ENCODE measurements at places on chromosomes 5 and 9.

- DNase-seq = no peak
Measured at GRCh38 chr5:168104811-168105481, 186.5 kb upstream of the WWC1 start.

- DNase-seq = no peak
Measured at GRCh38 chr9:19470981-19471650, 62.3 kb downstream of the ACER2 start.

DNA sequence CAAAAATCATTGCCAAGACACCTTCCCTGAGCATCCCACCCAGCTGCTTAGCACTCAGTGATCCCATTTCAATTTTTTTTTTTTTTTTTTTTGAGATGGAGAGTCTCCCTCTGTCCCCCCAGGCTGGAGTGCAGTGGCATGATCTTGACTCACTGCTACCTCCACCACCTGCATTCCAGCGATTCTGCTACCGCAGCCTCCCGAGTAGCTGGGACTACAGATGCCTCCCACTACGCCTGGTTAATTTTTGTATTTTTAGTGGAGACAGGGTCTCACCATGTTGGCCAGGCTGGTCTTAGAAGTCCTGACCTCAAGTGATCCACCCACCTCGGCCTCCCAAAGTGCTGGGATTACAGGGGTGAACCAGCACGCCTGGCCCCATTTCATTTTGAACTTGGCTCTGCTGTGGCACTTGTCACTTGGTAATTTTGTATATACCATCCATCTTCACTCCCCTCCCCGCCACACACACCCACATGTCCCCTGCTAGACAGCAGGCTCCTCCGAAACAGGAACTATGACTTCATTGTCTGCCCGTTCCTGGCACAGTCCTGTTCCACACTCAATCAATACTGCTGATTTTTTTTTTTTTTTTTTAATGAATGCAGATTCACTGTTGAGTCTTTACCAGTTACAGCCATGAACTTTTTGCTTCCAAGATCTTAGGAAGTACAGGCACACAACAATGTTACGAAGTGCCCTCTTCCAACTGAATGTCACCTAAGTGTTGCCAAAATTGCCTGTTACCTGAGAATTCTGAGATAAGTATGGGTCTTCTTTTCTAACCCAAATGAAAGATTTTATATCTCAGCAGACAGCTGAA lies 17.3 kb upstream of the ZBTB34 start:
- DNase-seq = no peak

DNA sequence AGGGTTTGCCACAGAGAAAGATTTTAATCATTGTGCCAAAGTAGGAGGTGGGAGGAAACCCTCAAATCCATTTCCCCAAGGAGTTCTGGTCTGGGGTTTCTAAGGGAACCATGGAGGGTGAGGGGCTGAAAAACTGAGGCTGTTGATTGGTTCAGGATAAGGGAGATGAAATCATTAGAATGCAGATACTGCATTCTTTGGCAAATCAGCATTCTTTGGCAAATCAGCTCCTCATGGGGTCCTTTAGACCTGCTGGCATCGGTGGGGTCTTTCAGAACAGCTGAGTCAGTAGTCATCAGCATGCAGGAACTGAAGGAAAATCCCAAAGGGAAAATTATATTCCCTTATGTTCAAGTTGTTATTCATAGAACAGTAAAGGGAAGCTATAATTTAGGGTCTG lies 585.5 kb downstream of the ISL1 start:
- DNase-seq = no peak

DNA sequence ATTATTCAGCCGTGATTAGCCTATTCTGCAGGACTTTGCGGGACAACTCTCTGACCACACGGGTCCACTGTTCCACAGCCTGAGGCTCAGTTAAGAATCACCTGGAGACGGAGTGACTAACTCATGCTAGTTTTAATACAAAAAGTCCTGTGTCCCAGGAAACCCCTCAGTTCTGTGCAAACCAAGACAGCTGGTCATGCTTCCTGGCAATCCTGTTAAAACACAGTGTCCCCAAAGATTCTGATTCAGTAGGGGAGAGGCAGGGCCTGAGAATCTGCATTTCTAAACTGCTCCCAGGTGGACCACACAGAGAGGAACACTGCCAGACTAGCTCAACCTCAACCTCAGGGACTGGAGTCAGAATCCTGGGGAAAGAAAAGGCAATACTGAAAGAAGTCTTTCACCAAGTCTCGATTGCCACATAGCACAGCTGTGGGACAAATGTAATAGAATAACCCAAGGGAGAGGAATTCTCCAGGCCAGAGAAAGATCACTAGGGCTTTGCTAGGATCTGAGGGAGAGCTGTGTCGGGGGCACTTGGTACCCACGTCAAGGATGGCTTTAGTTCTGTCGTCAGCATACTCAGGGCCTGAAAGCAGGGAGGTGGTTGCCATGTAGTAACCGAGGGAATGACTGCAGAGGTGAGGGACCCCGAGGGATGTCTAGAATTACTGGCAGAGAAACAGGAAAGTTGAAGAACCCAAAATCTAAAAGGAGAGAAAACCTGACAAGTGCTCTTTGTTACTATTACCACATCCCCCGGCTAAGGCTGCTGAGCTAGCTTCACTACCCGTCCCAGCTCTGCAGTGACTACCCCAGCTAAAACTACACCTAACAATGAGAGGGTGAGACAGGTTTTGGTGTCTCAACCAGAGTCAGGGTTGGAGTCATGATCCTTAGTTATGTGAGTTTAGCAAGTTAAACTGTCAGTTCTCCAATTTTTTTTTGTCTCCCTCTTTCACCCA lies 8.6 kb downstream of the SUSD1 start:
- no peak for DNase-seq

Measured in DMS79 treated with DMSO at 0.1 percent for 48 hours (cell line).